ENCODE measurements at places on chromosomes 7 and 10.

DNA sequence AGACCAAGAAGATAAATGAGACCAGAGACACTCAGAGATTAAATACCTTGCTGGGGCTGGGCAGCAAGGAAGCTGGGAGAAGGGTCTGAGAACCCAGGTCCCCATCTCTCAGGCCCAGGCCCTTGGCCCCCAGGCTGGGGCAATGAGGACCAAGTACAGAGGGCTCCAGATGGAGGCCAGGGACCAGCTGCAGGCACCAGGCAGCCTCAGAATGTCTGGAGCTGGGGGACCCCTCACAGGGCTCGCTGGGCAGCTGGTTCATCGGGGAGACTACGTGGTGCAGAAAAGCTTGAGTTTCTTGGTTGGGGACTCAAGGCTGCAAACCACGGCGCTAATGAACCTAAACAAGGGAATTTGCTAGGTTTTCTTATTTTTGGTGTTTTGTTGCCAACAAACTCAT is 75.6 kb downstream of the PRKAG2 start:
- no peak for DNase-seq

GRCh38 chr10:25934621-25935139 is 651 bp downstream of the MYO3A start:
- DNase-seq: no peak

DNA sequence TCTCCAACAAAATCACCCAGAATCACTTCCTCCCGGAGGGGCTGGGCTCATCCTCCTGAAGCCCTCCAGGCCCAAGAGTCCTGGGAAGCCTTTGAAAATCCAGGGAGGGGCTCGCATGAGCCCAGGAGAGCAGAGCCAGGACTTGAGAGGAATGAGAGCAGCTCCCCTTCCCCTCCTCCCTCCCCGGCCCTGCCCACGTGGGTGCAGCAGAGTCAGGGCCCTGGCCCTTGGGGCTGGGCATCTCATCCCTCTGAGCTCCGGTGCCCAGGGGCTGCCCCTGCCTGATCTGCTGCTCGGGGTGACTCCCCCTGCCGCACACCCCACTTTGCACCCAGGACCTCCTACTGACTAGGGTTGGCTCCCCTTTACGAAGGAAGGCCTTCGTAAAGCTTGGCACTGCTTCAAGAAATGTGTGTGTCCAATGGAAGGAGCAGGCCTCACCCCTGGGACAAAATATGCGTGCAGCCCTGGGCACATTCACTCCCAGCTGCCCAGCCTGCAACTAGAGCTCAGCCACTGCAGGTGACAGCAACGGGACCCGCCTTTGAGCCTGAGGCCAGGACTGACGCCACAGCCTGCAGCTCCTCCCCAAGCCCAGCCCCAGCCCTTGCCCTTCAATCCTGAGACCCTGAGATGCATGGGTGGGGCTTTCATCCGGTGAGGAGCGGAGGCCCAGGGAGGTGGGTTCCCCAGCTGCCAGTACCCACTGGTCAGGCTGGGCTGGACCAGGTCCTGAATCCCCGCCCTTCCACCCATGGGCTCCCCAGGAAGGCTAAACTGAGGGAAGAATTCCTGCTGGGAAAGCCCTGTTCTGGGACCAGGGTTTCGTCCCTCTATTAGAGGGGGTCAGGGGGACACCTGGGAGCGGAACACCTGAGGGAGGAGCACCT is 21.8 kb downstream of the PWWP2B start:
- DNase-seq: no peak

DNA sequence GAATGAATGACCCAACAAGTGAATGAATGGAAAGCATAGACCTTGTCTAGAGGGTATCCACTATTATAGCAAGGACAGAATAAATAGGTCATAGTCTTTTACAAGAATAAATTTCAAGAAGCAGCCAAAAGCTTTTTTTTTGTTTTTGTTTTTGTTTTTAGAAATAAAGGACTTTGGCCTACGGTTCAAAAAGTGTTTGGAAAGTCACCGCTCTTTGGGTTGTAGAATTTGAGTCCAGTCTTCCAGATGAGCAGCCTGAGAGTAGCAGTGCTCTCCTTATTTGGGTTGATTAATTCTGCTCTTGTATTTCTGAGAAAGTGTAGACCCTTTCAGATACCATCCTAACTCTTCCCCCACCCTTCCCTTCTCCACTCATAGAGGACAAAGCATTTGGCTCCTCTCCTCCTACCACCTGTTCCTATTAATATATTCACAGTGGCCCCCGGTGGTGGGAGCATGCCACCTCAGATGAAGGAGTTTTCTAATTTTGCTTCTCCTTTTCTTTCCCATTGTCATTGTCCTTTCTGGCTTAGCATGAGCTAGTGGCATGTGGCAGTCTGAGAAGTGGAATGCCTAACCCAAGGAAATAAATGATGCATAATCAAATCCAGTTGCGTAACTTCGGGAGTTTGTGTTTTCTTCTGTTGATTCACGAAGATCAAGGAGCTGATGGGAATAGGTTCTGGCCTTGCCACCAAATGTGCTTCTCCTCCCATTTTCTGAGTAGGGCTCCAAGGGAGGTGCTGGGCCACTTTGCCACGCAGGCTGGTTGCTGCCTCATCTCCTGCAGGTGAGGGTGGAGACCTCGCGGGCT is 114.7 kb downstream of the CHN2 start:
- no peak for DNase-seq

DNA sequence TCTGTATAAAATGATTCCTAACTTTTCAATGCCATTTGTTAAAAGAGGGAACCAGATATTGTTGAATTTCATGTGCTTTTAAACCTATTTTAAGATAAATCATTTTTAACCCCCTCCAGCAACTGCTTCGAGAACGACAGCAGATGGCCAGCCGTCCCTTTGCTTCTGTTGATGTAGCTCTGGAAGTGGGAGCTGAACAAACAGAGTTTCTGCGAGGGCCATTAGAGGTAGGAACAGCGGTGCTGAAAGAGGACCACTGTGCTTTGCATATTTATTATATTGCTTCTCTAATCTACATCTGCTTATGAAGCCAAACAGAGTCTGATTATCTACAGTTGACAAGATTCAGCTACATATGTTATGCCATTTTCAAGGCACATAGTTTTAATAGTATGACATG is 545.9 kb downstream of the GFRA1 start:
- DNase-seq: no peak

DNA sequence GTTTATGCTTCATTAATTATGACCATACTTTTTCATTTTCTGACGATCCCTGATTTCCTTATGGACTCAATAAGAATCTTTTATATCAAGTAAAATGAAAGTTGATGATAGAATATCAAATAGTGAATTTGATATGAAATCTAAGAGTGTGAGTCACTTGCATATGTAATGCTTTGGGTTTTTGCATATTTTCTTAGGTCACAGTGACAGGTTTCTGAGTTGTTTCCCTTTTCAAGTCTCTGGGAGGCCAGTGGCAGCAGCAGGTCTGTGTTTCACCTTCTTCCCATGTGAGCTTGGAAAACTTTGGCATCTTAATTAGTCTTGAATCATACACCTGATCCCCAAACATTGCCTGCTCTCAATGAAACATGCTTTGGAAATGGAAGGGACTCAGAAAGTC is 34.7 kb upstream of the GJD4 start:
- no peak for DNase-seq

- no peak for DNase-seq
These were observed 230.1 kb downstream of the TCERG1L start for GRCh38 chr10:131081376-131081775.

GRCh38 chr7:49791088-49791741 is 17.8 kb downstream of the VWC2 start:
- DNase-seq: no peak

- no peak for DNase-seq
These were observed 4.3 kb downstream of the CDH23 start for GRCh38 chr10:71401056-71401455.

- DNase-seq: peak; percentile 64
These were observed 25.3 kb downstream of the CROT start for GRCh38 chr7:87370660-87371180.

- no peak for DNase-seq
These were observed 17.7 kb upstream of the MINDY3 start for GRCh38 chr10:15877836-15878576.

GRCh38 chr7:108417926-108418325 is 38.3 kb downstream of the NRCAM start:
- DNase-seq: peak; percentile 1

DNA sequence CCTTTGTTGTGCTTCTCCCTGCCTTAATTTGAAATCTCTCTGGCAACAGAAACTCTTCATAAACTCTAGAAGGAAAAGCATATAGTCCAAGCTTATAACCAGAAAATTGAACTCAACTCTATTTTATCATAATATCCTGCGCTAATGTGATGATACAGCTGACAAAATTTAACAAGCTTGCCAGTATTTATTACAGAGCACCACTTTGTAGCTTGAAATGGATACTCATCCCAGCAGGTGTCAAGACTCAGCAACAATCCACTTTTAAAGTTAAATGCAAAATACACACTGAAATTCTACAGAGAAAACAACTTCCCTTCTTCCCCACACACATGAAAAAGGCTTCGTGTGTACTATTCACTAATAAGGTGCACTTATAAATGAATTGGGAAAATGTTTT is 228.9 kb downstream of the AGMO start:
- DNase-seq: no peak

DNA sequence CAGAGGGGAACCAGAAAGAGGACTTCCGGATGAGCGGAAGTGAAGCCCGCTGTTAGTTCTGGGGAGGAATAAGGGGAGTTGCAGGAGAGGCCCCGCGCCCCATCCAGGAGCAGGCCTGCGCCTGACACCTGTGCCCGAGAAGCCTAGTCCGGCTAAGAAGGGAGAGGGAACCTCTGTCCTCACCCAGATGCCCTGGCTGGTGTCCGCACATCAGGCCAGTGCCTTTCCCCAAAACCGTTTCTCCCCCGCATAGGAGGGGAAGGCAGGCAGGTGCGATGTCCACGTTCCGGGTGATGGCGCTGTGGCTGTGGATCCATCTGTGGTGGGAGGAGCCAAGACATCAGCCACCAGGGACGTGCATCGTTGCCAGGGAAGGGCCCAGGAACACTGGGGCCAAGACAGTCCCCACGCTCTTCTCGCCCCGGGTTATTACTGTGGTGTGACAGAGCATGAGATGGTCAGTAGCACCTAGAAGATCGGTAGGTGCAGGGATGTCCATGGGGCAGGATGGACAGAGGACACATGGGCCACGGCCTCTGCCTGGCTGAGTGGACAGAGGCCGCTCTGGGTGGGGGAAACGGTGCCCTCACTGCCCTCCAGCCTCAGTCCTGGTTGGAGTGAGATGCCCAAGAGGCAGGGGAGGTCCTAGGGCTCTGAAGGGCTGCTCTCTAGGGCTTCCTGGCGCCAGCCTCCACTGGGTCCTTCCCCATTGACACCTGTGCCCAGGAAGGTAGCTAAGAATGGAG is 262.7 kb downstream of the CELF2 start:
- DNase-seq: no peak

DNA sequence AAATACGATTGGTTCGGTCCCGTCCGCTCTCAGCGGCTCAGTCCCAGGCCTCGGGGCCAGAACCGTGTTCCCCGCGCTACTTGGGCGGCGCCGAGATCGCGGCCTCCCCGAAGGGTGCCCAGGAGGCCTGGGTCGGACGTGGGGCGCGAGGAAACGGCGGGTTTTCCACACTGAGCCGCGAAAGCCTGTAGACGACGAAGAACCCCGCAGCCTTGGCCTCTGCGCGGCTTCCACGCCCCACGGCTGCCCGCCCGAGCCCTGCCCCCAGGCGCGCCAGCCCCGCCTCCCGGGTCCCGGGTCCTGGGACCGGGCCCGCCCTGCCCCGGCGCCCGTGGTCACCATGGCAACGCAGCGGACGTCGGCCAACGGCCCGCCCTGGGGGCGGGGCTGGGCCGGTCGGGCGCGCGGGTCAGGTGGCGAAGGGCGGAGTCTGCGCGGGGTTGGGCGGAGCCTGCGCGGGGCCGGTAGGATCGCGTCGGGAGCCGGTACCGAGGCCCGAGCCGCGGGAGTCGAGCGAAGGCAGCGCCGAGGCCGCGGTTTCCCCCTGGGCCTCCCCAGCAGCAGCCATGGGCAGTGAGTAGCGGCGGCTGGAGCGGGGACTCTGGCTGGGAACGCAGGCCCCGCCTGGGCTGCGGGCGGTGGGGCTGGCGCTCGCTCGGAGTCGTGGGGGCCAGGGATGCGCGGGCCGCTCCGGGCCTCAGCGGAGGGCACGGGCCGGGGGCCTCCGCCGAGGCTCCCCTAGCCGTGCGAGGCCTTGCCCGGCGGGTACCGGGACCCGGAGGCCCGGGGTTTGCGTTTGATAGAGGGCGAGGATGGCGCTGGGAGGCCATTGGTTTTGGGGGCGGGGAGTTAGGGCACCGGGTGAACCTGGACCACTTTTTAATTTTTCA is at the start of gene SEC61A2:
TSS of gene SEC61A2 (plus strand) at position 456 of the 890 bp plus-strand sequence. CDS start at position 567, 111 bp downstream.
- peak; percentile 90 for DNase-seq

DNA sequence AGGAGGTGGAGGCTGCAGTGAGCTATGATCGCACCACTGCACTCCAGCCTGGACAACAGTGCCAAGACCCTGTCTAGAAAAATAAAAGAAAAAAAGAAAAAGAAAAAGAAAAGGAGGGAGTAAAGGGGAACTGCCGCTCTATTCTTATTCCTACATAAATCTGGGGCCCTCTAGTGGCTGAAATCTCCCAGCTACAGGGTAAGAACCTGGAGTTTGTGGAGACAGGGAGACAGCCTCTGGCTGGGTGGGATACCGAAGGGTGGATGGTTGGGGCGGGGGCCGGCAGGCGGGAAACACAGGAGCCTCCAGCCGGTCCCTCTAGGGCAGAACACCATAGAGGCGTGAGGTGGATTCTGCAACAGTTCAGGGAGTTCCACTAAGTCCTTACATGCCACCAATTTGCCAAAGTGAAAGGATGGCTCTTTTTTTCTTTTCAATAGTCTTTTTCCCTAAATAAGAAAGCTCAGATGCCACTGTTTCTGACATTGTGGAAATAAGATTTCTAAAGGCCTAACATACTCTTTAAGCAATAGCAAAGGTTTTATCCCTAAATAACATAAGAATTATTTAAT is 117.3 kb downstream of the SVIL start:
- DNase-seq: peak; percentile 42

GRCh38 chr10:122748496-122748895 is 48.9 kb upstream of the C10orf120 start:
- no peak for DNase-seq

DNA sequence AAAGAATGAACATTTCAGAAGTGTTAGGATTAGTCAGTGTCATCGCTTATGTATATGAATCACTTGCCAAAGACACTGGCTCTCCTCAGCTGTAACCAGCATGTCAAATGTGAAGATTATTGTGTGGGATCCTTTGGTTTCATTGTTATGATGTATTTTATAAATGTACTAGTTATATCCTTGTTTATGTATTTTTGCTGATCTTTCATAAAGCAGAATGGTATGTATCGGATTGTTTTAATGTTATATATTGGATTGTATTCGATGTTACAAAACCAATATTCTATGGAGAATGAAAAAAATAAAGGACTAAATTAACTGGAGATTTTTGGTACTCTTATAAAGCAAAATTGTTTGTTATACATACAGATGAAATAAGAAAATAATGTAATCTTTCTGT is 49.2 kb downstream of the ACADSB start:
- no peak for DNase-seq
